ENCODE measurements at places on chromosomes 13 and 19. TPM values are rescaled to one million over a fixed set of nuclear protein-coding genes. Genes with fewer than 3 reads are reported as not detected.

DNA sequence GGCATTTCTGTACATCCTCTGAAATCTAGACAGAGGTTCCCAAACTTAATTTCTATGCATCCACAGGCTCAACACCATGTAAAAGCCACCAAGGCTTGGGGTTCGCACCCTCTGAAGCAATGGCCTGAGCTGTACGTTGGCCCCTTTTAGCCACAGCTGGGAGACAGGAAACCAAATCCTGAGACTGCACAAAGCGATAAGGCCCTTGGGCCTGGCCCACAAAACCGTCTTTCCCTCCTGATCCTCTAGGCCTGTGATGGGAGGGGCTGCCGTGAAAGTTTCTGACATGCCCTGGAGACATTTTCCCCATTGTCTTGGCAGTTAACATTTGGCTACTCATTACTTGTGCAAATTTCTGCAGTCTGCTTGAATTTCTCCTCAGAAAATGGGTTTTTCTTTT lies 766.4 kb downstream of the GPC5 start:
- H3K4me1 ChIP-seq = peaks cover 5% of the 10 kb centered on the region
- no peaks in the 10 kb centered on the region for H3K27me3 ChIP-seq
- no peaks in the 10 kb centered on the region for H3K36me3 ChIP-seq
- no peak overlapping the region for H3K27ac ChIP-seq

GRCh38 chr19:18292810-18293641 lies 11.6 kb upstream of the JUND start:
- peaks cover 42% of the 10 kb centered on the region for H3K4me1 ChIP-seq
- H3K27ac ChIP-seq = peak overlapping the region; percentile 93
- H3K4me3 ChIP-seq = peak overlapping the region; percentile 83
- no peaks in the 10 kb centered on the region for H3K36me3 ChIP-seq
- DNase-seq = peak; percentile 95

The TDRD12 gene
- total RNA-seq = 1.3 TPM

DNA sequence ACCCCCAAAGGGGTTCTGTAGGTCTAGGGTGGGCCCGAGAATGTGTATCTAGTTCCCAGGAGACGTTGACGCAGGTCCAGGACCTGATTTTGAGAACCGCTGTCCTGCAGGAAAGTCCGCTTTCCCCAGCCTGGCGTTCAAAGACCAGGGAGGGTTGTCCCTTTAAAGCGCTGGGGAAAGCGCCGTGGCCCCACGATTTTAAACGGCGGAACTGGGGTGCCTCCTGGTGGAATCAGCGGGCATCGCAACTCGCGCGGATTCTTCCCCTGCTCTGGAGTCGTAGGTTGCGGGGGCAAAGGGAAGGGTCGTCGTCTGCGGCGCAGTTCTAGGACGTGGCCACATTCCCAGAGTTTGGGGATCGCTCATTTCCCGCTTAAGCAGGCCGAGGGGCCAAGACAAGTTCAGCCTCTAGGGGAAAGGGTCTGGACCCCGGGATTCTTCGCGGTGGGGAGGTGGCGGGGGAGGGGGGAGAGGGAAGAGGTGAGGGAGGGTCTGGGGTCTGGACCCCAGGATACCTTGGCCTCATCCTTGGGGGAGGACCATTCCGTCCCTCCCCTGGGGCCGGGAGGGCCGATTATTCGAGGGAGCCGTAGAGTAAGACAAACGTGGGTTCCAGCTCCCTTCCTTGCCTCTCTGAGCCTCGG lies 7.7 kb downstream of the PNMA8B start:
- H3K36me3 ChIP-seq = no peaks in the 10 kb centered on the region
- peaks cover 38% of the 10 kb centered on the region for H3K4me1 ChIP-seq
- H3K27me3 ChIP-seq = peaks cover 73% of the 10 kb centered on the region
- peak overlapping the region; percentile 76 for H3K4me3 ChIP-seq
- no peak overlapping the region for H3K27ac ChIP-seq

- H3K4me3 ChIP-seq = no peak overlapping the region
- peaks cover 9% of the 10 kb centered on the region for H3K4me1 ChIP-seq
- DNase-seq = no peak
- no peaks in the 10 kb centered on the region for H3K36me3 ChIP-seq
- no peaks in the 10 kb centered on the region for H3K27me3 ChIP-seq
Observed at GRCh38 chr13:35785576-35786303, 309.3 kb upstream of the MAB21L1 start.

The KIR2DL4 gene
- total RNA-seq = not detected

DNA sequence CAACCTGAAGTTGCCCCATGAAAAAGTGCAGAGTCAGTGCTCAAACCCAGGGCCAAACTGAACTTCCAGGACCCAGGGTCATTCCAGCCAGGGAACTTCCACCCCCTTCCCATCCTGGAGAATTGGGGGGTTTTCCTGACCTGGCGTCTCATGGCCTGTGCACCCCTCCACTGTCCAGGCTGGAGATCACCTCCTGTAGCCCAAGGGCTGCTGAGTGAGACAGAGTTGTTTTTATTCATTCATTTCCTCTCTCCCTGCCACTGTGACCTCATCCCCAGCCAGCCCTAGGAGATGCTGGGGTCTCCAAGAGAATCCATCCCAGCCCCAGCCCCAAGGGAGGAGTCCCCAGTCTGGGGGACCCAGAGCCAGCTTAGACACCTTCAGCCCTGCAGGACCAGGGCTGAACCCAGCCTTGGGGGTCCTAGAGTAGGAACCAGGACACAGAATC lies 4.2 kb downstream of the FCHO1 start:
- H3K4me3 ChIP-seq = no peak overlapping the region
- peaks cover 2% of the 10 kb centered on the region for H3K36me3 ChIP-seq
- no peak overlapping the region for H3K27ac ChIP-seq
- H3K27me3 ChIP-seq = no peaks in the 10 kb centered on the region
- peaks cover 25% of the 10 kb centered on the region for H3K4me1 ChIP-seq

The KCNJ14 gene
- 1.1 TPM for total RNA-seq

- no peak overlapping the region for H3K4me3 ChIP-seq
- no peak overlapping the region for H3K27ac ChIP-seq
Observed at GRCh38 chr13:79678100-79678499, 197.1 kb downstream of the NDFIP2 start.

The PRDX2 gene
- 447 TPM for total RNA-seq

The PABPC3 gene
- 0.39 TPM for total RNA-seq

DNA sequence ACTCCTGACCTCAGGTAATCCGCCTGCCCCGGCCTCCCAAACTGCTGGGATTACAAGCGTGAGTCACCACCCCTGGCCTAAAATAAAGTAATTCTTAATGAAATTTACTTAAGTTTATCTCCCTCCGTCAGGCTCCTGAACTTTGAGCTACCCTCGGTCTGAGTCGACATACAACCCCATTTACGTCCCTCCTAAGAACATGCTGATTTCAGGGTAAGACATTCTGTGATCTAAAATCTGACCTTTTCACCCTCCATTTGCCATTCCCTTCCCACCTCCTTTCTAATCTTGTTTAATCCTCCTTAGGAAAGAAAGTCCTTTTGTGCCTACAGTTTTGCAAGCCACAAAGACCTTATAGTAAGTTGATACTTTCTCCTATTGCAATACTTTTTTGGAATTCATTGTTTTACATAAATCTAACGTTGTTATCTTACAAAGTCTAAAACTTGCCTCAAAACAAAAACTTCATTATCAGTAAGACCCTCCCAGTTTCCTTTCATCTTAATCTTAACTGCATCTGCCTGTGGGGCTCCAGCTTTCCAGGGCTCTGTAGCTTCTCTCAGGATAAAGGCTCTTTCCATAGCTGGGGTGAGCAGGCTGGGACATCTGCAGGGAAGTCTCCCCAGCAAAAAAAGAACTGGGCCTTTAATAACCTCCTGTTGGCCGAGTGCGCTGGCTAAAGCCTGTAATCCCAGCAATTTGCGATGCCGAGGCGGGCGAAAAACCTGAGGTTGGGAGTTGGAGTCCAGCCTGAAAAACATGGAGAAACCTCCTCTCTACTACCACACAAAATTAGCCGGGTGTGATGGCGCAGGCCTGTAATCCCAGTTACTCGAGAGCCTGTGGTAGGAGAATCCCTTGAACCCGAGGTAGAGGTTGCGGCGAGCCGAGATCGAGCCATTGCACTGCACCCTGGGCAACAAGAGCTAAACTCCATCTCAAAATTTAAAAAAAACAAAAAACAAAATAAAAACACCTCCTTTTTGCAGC lies 143.1 kb downstream of the ZNF737 start:
- H3K4me3 ChIP-seq = peak overlapping the region; percentile 100
- no peaks in the 10 kb centered on the region for H3K27me3 ChIP-seq
- H3K4me1 ChIP-seq = peaks cover 40% of the 10 kb centered on the region
- H3K27ac ChIP-seq = peak overlapping the region; percentile 86
- DNase-seq = no peak
- H3K36me3 ChIP-seq = peaks cover 49% of the 10 kb centered on the region

The MUC16 gene
- total RNA-seq = 0.07 TPM

DNA sequence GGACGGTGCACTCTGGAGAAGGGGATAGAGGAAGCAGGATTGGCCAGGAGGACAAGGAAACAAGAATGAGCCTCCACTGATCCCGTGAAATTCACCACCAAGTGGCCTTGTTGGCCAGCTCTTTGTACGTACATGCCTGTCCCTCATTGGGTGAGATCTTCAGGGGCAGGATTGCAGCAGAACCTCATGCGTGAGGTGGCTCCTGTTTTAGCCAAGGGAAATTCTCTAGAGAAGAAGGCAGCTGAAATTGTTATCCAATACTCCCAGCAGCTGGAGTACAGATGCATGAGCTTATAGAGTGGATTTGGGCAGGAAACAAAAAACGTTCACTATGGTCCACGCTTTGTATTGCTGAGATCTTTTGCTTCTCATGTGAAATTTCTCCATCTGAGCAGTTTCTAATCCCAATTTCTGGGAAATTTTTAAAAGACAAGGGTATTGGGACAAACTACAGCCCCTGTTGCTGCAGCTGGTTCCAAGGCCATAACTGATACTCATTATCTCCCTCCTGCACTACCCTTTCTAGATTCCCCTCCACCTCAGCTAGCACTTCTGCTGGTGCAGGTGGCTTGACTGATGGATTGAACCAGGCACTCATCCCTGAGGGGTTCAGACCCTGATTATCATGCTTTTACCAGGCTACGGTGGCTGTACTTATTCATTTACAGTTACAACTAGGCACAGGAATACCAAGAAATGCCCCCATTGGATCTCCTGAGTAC lies 3.9 kb upstream of the RNF6 start:
- no peak overlapping the region for H3K27ac ChIP-seq
- peaks cover 13% of the 10 kb centered on the region for H3K4me1 ChIP-seq
- H3K27me3 ChIP-seq = peaks cover 17% of the 10 kb centered on the region
- H3K4me3 ChIP-seq = no peak overlapping the region

The SMAD9 gene
- total RNA-seq = 0.71 TPM

The KIR3DL1 gene
- total RNA-seq = not detected

DNA sequence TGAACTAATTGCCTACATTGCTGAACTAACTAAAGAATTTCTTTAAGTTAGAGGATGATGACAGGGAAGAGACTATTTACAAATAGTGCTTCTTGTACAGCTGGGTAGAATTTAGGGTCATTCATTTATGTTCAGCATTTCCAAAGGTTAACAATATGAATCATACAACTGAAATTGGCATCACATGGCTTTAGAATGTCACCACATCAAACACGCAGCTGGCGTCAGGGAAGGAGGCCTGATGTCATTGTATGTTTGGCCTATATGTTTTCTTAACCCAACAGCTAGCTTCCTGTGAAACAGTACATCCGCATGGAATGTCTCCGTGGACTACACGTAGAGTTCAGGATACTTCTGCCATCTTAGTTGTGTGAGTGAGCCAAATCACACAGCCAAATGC lies 99.0 kb upstream of the TNFSF11 start:
- H3K4me1 ChIP-seq = peaks cover 2% of the 10 kb centered on the region
- H3K36me3 ChIP-seq = peaks cover 13% of the 10 kb centered on the region
- no peak for DNase-seq
- no peaks in the 10 kb centered on the region for H3K27me3 ChIP-seq
- H3K27ac ChIP-seq = no peak overlapping the region
- H3K4me3 ChIP-seq = no peak overlapping the region

The OLFM2 gene
- total RNA-seq = 93.3 TPM

The SLC15A1 gene
- 2.8 TPM for total RNA-seq

The ENOX1 gene
- total RNA-seq = 0.09 TPM

DNA sequence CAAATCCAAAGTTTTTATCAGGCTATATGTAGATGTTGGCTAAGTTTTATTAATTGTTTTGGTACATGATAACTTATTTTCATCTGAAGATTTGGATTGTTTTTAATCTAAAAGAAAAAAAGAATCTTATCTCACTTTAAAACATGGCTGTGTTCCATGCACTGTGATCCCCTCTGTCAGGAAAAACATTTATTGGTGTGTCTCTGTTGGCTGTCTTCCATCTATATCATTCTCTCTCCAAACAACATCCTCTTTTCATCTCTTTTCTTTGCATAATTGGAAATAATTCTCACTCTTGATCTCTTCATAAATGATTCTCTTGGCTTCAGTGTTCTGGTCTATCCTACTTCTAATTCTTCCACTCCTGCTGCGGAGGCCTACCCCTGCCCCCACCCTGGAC lies 4.2 kb downstream of the NALCN start:
- H3K4me3 ChIP-seq = no peak overlapping the region
- H3K27ac ChIP-seq = peak overlapping the region; percentile 0
- 0 out of 2 replicates have a peak, but pooled peaks cover 3% of the 10 kb centered on the region for H3K4me1 ChIP-seq
- DNase-seq = no peak
- H3K27me3 ChIP-seq = peaks cover 21% of the 10 kb centered on the region

GRCh38 chr13:83508771-83509301 lies 373.4 kb downstream of the SLITRK1 start:
- H3K4me1 ChIP-seq = no peaks in the 10 kb centered on the region
- H3K27ac ChIP-seq = no peak overlapping the region
- no peaks in the 10 kb centered on the region for H3K36me3 ChIP-seq
- no peak overlapping the region for H3K4me3 ChIP-seq
- no peaks in the 10 kb centered on the region for H3K27me3 ChIP-seq
- no peak for DNase-seq

GRCh38 chr19:38211151-38211591 lies 12.9 kb downstream of the DPF1 start:
- H3K4me3 ChIP-seq = peak overlapping the region; percentile 70
- H3K4me1 ChIP-seq = peaks cover 32% of the 10 kb centered on the region
- no peaks in the 10 kb centered on the region for H3K36me3 ChIP-seq
- H3K27ac ChIP-seq = no peak overlapping the region

The ETFB gene
- total RNA-seq = 60.6 TPM

GRCh38 chr13:99677116-99677951 lies 176.1 kb downstream of the TM9SF2 start:
- H3K27ac ChIP-seq = peak overlapping the region; percentile 43
- no peaks in the 10 kb centered on the region for H3K27me3 ChIP-seq
- DNase-seq = no peak
- no peak overlapping the region for H3K4me3 ChIP-seq

GRCh38 chr19:2665103-2665502 lies 37.4 kb downstream of the GNG7 start:
- H3K36me3 ChIP-seq = peaks cover 17% of the 10 kb centered on the region
- H3K27ac ChIP-seq = no peak overlapping the region
- no peak overlapping the region for H3K4me3 ChIP-seq
- no peak for DNase-seq

- H3K4me3 ChIP-seq = no peak overlapping the region
- no peaks in the 10 kb centered on the region for H3K27me3 ChIP-seq
- DNase-seq = no peak
- H3K36me3 ChIP-seq = peaks cover 55% of the 10 kb centered on the region
- H3K4me1 ChIP-seq = no peaks in the 10 kb centered on the region
- H3K27ac ChIP-seq = no peak overlapping the region
Observed at GRCh38 chr19:15240515-15240914, 8.3 kb upstream of the EPHX3 start.

Data from WTC11 (cell line).